ENCODE measurements at places on chromosomes 3 and 15.

DNA sequence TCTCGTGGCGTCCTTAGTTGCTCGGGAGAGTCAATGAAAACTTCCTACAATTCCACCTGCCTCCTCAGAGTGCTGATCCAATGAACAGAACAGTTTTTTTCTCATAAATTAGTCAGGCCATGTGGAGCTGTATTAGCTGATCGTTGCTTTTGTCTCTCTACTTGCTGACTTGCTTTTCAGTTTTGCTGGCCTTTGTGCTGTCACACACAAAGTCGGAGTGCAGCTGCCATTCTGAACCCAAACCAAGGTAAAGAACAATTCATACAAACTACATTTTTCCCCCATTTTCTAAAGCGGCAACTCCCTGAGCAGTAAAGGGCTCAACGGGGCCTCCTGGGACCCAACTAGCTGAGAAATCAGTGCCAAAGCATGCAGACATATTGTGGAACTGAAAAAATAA, 43.1 kb downstream of the MEIS2 start:
- no peak for DNase-seq

DNA sequence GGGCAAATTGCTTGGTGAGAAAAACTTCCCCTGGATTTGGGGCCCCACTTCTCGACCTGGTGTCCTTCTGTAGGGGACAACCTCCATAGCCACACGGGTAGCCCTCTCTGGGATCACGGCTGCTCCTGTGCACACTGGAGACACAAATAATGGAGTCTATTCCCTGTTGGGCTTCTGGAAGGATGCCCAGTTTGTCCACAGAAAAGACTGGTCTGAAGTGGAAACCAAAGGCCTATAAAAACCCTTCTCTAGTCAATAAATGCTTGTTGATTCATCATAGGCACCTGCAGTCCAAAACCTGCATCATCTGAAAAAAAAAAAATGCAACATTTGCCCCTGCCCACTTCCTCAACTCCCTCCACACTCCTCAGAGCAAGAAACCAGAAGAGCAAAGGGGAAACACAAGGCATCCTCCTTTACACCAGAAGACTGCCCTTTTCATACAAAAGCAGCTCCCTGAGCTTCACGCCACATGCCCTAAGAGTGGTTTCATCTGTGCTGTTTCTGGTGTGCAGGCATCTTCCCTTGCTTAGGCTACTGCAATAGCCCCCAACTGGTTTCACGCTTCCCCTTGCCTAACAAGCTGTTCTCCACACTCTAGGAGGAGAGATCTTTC, 36.3 kb downstream of the SRGAP3 start:
- DNase-seq: no peak

DNA sequence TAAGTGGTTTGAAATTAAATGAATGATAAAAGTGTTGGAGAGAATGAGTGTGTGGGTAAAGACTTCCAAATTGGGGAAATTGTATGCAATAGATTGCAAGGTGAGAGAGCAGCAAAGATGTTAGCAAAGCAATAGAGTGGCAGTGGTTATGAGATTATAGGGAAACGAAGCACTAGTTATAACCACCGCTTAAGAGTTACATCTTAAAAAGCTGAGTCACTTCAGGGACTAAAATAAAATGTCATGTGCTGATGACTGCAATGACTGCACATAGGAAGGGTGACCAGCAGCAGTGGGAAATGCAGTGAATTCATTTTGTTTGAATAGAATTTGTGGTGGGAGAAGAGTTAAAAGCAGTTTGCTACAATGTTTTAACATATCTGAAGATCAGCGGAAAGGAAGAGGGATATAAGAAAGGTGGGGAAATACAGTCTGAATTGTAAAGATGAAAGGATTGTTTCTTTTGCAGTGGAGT, 127.3 kb downstream of the RAP2B start:
- DNase-seq: no peak

- DNase-seq: no peak
Observed at GRCh38 chr3:127483005-127483641, 107.4 kb downstream of the TPRA1 start.

- no peak for DNase-seq
Observed at GRCh38 chr15:62491642-62492041, 326.6 kb upstream of the C2CD4B start.

GRCh38 chr3:23496165-23496564, 293.0 kb downstream of the UBE2E2 start:
- DNase-seq: no peak

DNA sequence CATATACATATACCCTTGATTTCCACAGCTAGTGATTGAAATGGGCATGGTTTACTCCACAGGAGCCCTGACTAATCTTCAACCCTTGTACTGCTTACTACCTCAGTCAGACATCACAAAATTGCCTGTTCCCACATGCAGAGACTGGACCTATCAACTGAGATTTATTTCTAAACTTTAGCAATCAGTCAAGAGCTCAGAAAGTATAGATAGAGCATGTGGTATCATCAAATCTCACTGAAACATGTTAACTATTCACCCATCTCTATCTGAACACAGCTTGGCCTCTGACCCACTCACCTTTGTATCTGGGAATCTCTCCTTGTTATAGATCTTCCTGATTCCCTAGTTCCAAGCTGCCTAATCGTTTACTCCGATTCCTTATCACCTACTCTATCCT, 14.6 kb downstream of the ADAM10 start:
- no peak for DNase-seq

DNA sequence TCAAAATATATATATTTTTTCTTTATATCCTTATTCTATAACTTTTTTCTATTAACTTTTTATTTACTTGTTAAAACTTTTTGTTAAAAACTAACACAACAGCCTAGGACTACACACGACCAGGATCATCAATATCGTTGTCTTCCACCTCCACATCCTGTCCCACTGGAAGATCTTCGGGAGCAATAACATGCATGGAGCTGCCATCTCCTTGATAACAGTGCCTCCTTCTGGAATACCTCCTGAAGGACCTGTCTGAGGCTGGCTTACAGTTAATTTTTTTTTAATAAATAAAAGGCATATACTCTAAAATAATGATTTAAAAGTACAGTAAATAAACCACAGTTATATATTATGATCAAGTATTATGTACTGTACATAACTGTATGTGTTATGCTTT, 58.9 kb downstream of the SFMBT1 start:
- DNase-seq: no peak

DNA sequence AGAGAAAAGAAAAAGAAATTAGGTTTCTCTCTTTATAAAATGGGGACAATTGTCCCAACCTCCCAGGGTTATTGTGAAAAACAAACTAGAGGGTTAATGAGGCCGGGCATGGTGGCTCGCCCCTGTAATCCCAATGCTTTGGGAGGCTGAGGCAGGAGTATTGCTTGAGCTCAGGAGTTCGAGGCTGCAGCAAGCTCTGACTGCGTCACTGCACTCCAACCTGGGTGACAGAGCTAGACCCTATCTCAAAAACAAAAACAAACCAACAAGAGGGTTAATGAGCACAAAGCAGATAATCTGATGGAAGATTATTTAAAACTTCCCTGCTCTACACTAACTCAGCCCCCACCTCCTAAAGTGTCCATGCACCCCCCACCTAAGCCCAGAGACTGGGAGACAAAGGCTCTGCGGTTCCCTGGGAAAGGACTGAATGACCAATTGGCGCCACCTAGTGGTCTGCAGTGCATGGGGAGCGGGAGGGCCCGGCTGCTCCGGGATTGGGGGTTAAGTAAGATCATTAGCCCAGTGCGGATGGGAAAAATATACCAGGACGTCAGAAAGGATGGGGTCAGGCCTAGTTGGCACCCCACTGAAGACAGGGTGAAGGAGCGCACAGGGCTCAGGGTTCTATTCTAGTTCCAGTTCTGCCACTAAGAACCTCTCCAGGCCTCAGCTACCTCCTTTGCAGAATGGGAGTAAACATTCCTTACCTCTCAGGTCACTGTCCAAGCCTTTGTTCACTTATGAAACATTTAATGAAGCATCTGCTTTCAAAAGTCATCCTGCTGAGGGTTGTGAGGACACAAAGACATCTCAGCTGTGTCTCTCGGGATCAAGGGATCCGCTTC, 15.6 kb downstream of the PIF1 start:
- DNase-seq: peak; percentile 55

DNA sequence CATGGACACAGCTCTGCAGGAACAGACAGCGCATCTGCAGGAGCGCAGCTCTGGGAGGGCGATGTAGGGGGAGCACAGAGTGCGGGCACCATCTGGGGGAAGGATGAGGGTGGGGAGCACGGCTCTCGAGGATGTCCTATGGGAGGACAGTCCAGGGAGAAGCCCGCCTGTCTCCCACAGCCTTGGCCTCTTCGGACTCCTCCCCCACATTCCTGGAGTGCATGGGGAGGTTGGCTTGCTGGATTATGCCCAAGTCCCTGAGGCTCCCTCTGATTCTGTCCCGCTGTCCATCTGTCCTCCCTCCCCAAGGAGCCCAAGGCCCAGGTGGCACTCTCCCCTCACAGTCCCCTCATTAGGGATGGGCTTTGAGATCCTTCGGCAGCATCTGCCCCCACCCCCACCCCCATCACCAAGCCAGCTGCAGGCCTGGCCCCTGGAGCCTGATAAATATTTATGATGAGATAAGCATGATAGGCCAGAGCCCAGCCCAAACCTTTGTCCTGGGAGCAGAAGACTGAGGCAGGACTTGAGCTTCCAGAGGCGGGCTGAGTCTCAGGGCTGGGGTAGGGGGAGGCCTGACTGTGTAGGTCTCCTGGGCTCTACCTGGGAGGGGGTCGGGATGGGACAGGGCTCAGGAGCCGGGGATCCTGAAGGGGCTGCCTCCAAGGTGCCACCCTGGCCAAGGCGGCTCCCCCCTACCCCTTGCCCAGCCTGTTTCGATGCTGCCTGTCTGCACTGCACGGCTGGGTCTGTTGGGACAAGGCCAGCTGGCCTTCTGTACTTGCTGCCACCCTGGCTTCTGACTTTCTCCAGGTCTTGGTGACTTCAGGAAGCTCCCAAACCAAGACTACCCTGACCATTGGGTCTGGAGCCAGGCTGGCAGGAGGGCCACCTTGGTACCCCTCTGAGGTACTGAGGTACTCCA, 28.6 kb upstream of the SEMA3F start:
- no peak for DNase-seq

DNA sequence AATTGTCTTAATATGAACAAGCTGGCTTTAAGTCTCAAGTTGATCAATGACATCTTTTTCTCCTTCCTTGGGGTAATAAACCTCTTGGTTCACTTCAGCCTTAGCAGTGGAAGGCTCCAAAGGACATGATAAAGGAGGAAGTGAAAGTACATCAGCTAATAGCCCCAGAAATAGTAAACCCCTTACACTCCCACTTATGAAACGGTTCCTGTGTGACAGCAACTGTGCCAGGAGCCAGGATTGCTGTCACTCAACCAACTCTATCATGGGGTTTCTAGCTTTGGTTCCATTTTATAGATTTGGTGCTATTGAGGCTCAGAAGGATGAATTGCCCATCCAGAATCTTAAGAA, 216.7 kb downstream of the ABHD5 start:
- DNase-seq: no peak

DNA sequence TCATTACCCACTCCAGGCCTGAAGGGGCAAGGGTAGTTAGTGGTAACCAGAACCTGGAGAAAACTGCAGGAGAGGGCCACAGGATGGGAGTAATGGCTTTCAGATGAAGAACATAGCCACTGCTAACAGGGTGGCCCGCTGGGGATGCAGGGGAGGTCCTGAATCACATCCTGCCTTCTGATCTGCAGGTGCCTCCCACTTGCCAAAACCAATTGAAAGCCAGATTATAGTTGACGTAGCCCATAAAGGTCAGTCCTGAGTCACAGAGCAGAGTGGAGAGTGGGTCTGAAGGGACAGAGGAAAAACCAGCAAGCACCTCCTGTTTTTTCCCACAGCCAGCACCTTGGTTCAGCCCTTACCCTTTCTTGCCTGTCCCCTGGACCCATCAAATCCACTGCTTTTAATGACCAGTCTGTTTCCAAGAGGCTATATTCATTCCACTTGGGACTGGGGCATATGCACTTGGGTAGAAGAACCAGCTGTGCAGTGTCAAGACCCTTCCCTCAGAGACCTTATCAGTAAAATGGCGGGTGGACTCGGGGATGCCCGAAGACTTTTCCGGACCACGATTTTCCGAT, 646 bp upstream of the SLC35G2 start:
- no peak for DNase-seq

GRCh38 chr15:40536501-40536900, 28.3 kb downstream of the CCDC32 start:
- no peak for DNase-seq

GRCh38 chr3:195440379-195440778, 2.4 kb downstream of the ACAP2 start:
- no peak for DNase-seq

Data from stimulated activated CD4-positive, alpha-beta T cell treated with anti-CD3 and anti-CD28 coated beads, Interleukin-1b, Interleukin-23, amount 100 ng/mL, for 4 hours (primary cell).